Stimulated activated CD4-positive, alpha-beta T cell treated with anti-CD3 and anti-CD28 coated beads, TNF-alpha, amount 100 ng/mL, for 48 hours (primary cell): ENCODE measurements at places on chromosomes 5 and 9.

GRCh38 chr9:134708672-134709038, 67.1 kb downstream of the COL5A1 start:
- DNase-seq, result no peak

DNA sequence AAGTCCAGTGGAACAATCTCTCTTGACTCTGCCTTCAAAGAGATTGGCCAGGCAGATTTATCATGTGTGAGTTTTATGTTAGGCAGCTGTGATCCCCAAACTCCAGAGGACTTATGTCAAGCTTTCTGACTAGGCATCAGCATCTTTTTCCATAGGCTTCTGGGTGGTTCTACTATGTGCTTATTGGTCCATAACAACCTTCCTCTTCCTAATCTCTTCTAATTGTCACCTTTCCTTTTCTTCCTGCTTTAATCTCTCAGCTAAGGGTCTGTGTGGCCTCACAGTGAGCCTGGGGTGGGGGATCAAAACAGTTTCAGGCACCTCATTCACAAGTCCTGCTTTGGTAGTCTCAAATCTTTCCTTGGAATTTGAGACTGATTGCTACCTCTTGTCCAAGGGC, 170.9 kb upstream of the CHD1 start:
- no peak for DNase-seq

DNA sequence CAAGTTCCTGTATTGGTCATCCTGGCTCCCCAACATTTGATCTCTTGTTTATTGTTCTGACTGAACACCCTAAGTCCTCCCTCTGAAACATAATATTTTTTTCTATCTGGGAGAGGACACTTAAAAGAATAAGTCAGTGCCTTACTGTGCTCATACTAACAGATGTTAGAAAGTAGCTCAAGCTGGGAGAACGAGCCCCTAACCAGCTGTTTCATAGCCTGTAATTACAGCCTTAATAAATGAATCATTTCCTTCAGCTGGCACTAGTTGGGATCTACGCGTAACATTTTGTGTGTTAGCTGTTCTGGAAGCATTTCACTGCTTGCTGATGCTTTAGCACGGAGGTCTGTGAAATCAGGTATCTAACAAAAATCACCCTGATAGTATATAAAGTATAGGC, 345.9 kb upstream of the RIOK2 start:
- DNase-seq, result no peak

- DNase-seq, result no peak
Measured at GRCh38 chr5:119059740-119060255, 11.1 kb upstream of the DMXL1 start.

GRCh38 chr5:64273276-64273675, 107.6 kb downstream of the RNF180 start:
- DNase-seq, result no peak

GRCh38 chr9:111863636-111864035, 33.0 kb upstream of the UGCG start:
- no peak for DNase-seq

DNA sequence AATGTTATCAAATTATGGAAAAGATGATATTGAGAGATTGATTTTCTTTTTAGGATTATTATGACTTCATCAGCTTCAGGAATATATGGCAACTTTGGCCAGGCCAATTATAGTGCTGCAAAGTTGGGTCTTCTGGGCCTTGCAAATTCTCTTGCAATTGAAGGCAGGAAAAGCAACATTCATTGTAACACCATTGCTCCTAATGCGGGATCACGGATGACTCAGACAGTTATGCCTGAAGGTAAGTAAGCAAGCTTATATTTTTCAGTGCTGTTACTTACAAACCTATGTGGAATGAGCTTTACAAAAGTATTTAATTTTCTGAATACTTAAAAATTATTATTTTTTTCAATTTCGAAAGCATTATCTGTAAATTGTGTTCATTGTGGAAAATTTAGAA, 26.5 kb downstream of the HSD17B4 start:
- DNase-seq, result no peak

- DNase-seq, result no peak
Measured at GRCh38 chr9:35395706-35396101, 94.2 kb upstream of the RUSC2 start.

- no peak for DNase-seq
Measured at GRCh38 chr9:118331622-118332045, 627.4 kb downstream of the TLR4 start.

DNA sequence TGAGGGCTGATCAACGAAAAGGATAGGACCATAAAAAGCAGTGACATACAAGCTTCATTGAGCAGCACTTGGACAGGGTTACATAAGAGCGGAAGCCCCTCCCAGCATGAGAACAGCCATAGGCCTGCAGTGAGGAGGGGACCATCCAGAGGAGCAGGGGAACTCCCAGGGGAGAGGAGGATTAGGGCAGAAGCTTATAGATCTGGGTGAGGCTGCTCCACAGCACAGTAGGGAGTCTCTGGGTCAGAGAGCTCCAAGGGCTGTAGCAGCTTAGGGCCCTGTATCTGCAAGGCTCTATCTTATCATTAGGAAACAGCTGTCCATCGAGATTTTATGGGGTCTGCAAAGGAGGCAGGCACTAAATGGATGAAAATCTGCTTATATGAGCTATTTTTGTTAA, 186.6 kb downstream of the DOCK8 start:
- DNase-seq, result no peak

- no peak for DNase-seq
Measured at GRCh38 chr9:137447722-137448601, 6.8 kb upstream of the ENTPD8 start.

GRCh38 chr5:109678447-109678846, 11.3 kb upstream of the MAN2A1 start:
- DNase-seq, result no peak

GRCh38 chr5:141510850-141511601, 22.1 kb downstream of the PCDHGC5 start:
- no peak for DNase-seq

GRCh38 chr9:93646640-93647178, 70.3 kb downstream of the PHF2 start:
- DNase-seq, result no peak

DNA sequence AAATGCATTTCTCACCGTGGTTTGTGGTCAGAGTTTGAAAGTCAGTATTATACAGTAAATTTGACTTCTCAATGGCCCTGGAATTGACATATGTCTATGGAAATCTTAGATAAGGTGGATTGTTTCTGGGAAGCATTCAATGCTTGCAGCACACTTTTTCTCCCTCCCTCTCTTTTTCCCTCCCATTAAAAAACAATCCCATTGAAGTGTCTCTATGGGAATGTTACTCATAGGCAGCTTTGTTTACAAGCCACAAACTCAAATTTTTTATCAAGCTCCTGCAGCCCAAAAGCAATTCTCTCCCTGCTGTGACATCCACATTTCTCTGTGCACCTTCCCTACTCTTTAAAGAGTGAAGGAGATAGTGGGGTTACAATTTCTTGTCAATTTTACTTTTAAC, 292.1 kb downstream of the ARRDC3 start:
- DNase-seq, result no peak

- DNase-seq, result no peak
Measured at GRCh38 chr5:123490974-123491373, 21.0 kb upstream of the CSNK1G3 start.

- no peak for DNase-seq
Measured at GRCh38 chr5:59792983-59793585, 100.4 kb downstream of the PDE4D start.

GRCh38 chr5:22053195-22053594, 799.9 kb downstream of the CDH12 start:
- no peak for DNase-seq

- no peak for DNase-seq
Measured at GRCh38 chr9:86766912-86767311, 180.4 kb downstream of the GAS1 start.

GRCh38 chr5:113103330-113103729, 126.7 kb downstream of the DCP2 start:
- DNase-seq, result no peak

DNA sequence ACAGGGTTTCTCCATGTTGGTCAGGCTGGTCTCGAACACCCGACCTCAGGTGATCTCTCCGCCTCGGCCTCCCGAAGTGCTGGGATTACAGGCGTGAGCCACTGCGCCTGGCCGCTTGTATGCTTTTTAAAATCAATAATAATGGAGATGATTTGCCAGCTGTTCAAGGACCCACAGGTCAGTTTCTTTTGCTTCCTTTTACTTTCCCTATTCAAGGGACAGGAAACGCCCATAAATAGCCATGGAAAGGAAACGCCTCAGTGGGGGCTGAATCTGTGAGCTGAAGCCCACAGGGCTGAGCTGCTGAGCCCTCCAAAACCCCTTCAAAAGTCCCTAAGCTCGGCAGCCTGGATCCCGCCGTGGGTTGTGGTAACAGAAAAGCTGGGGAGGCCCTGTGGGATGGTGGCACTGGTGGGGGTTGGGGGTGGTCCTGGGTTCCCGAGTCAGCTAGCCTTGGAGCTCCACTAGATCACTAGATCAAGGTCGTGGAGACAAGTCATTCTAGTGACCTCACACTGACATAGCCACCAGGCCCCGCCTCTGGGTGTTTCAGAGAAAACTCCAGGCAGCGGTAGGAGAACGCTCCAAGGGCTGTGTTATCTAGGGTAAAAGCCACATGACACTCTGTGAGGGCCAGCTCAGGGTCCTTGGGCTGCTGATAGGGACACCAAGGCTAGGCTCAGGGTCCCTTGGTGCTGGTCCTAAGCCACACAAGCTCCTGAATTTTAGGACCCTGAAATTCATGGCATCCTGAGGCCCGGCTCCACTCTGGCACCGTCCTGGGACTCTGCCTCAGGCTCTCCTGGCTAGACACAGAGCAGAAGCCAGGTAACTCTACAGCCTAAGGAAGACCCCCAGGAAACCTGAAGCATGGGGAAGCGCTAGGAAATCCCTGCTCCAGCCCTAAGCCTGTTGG, 18.0 kb upstream of the DUSP1 start:
- DNase-seq, result no peak

- DNase-seq, result no peak
Measured at GRCh38 chr5:140733098-140733497, 32.9 kb downstream of the ZMAT2 start.
